ENCODE measurements at places on chromosomes 6 and 20. TPM values are rescaled to one million over a fixed set of nuclear protein-coding genes. Genes with fewer than 3 reads are reported as not detected.

PRDM1 gene
- total RNA-seq, result 2.4 TPM

PLA2G7 gene
- total RNA-seq, result 0.17 TPM

MARCKS gene
- total RNA-seq, result 92.7 TPM

DNA sequence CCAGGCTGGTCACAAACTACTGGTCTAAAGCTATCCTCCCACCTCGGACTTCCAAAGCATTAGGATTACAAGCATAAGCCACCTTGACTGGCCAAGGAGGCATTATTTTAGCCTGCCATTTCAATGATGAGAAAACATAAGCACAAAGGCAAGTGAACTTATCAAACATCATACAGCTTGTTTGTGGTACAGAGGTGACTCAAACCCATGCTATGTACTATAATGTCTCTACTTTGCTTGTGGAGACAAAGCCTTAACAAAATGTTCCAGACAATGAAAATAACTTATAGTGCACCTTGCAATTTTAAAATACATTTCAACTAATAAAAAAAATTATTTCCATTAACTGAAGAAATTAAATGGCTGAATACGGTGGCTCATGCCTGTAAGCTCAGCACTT, 26.2 kb downstream of the HDAC2 start:
- no peak for DNase-seq

GRCh38 chr20:3334156-3334943, 73.1 kb downstream of the DNAAF9 start:
- DNase-seq, result no peak

- DNase-seq, result no peak
Observed at GRCh38 chr6:41743406-41744235, 3.6 kb downstream of the PGC start.

DNA sequence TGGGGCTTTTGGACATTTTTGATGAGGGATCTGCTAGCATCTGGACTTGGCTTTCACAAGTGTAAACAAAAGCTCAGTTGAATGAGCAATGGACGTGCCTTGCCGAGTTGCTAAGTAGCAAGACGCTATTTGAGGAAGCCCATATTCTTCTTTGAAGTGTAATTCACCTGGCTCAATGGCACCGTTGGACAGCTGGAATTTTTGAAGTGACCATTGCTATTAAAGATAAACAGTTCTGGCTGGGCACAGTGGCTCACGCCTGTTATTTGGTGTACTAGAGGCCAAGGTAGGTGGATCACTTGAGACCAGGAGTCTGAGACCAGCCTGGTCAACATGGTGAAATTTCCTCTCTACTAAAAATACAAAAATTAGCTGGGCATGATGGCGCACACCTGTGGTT, 88.8 kb upstream of the SOX4 start:
- DNase-seq, result no peak

GRCh38 chr20:48760403-48760983, 67.3 kb downstream of the PREX1 start:
- no peak for DNase-seq

GRCh38 chr20:58851221-58851968, 693 bp upstream of the GNAS-AS1 start:
- peak; percentile 81 for DNase-seq

DNA sequence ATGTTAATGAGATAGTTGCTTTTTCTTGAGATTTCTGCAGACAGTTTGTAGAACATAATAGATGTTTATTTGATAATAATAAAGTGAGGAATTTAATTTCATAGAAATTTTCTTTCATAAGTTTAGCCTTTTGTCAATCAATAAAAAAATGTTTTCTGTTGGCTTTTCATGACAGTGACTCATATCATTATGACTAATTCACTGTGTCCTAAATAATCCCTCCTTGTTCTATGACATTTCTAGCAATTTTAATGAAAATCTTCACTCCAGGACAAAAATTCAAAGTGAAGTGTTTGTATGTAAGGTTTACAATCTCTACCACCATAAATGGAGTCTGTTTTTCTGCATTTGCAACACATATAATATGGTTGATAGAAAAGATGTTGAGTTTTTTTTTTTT, 109.9 kb downstream of the UTRN start:
- no peak for DNase-seq

DNA sequence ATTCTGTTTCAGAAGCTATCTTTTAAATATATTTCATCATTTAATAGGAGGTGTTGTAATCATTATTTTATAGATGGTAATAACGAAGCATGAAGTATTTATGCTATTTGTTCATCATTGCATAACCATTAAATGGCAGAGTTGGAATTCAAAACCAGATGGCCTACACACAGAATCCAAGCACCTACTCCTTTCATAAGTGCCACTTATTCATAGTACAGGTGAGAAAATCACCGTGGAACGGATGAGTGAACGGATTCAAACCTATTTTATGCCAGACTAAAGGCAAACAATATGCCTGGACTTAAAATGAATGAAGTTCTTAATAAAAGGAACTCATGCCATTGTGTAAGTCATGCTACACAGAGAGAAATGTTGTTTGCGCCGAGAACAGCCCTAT, 397.9 kb upstream of the ADGRB3 start:
- DNase-seq, result no peak

GRCh38 chr20:17969884-17970409, 1.1 kb downstream of the MGME1 start:
- peak; percentile 29 for DNase-seq

- DNase-seq, result no peak
Observed at GRCh38 chr20:36360429-36360828, 54.3 kb downstream of the DLGAP4 start.

All from H7 (cell line).